ENCODE measurements at places on chromosomes 13 and 19.

DNA sequence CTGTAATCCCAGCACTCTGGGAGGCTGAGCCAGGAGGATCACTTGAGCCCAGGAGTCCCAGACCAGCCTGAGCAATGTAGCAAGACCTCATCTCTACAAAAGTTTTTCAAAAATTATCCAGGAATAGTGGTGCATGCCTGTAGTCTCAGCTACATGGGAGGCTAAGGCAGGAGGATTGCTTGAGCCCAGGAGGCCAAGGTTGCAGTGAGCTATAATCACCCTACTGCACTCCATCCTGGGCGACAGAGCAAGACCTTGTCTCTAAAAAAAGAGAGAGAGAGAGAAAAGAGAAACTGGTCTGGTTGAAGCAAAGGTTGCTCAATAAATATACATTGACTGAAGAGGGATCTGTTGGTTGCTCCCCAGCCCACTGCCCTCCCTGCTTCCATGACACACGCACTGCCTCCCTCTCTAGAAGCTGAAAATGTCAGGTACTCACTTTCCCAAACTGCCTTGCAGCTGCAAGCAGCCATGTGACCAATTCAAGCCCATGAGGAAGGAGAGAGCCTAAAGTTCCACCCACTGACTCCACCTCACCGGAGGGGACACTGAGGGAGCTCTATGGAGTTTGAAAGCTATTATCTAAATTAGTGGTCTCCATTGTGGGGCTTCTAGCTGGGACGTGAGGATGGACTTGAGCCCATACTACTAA lies 14.0 kb downstream of the CEACAM16 start:
- no peak for DNase-seq

- peak; percentile 97 for DNase-seq
Measured at GRCh38 chr19:50896591-50897190, 14.5 kb downstream of the KLK4 start.

DNA sequence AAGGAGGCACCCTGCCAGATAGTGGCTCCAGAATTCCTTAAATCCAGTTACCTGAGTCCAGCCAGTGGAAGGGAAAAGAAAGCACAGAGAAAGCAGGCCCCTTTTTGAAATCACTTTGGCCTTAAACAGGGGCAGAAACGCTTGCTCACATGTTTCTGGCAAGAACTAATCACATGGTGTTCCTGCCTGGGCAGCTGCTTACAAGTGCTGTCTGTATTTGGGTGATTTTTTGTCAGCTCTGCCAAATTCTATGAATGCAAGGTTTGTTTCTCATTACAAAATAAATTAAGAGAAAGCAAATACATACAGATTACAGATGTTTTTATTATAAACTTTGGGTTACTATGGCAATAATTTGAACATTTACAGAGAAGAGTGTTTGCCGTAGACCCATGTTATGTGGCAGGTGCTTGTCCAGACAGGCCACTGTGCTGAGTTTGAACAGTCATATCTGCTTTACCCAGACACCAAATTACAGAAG lies 1237.8 kb downstream of the SLITRK5 start:
- no peak for DNase-seq

DNA sequence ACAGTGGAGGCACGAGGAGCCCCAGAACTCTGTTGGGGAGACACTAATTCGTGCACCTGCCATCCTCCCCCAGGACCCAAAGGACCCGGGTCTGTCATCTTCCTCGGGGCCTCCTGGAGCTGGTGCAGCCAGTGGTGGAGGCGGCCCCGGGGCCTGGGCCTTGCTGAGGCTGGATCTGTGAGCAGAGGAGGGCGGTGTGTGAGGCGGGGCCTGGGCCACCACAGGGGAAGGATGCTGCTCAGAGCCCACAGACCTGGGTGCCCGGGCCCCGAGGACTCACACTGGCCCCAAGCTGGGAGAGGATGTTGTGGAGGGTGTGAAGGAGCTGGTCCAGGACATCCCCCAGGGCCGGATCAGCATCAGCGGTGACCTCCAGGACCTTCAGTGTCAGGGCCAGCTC lies 8.3 kb downstream of the IFNL3 start:
- no peak for DNase-seq

GRCh38 chr13:43146400-43146799 lies 123.0 kb downstream of the DNAJC15 start:
- no peak for DNase-seq

DNA sequence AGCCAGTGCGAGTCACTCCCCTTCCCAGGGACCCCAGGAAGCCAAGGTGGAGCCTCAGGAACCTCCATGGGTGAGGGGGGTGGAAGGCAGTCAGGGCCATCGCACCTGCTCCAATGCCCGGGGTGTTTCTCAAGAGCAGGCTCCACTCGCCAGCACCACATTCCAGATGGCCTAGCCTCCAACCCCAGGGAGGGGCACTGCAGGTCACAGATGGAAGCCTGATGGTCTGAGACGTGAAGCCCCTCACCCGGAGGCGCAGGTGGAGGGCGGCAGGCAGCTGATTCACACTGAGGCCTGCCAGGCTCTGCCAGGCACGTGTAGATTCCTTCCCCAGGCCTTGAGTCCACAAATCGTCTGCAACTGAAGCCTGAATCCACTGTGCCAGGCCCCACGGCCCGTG lies 23.0 kb upstream of the ISYNA1 start:
- DNase-seq: no peak

DNA sequence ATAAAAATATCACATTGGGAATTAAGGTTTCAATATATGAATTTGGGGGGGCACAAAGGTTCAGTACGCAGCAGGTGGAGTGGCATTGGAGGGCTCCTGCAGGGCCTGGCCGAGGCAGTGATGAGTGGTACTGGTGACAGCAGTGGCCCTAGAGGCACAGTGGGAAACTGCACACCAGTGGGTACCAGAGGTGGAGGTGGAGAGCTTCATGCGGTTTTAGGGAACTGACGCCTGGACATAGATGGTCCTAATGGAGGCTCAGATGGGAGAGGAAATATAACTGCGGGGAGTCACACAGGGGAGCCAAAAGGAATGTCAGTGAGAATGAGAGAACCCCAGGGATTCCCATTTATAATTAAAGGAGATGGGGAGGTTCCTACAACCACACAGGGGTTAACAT lies 156.2 kb downstream of the COG6 start:
- no peak for DNase-seq

- peak; percentile 58 for DNase-seq
Measured at GRCh38 chr13:111187960-111188541, 72.9 kb downstream of the ARHGEF7 start.

- no peak for DNase-seq
Measured at GRCh38 chr13:110511509-110512181, 49.9 kb downstream of the RAB20 start.

- no peak for DNase-seq
Measured at GRCh38 chr19:6866741-6867151, 20.6 kb upstream of the ADGRE1 start.

- DNase-seq: no peak
Measured at GRCh38 chr13:96898646-96899254, 95.5 kb downstream of the OXGR1 start.

DNA sequence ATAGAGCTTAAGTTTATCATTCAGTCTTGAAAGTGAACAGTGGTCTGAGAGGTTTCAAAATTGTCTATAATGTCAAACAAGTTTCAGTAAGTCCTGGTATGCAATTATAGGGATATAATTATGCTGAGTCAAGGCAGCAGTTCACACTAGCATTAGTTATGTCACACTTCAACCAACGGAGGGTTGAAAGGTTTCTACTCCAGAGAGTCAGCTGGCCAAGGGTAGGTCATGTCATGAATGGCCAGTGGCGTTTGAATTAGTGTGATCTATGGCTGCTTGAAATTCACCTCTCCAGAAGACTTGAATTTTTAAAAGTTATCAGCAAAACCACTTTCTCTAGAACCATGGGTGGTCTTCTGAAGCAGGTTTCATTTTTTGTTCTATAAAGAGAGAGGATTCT lies 108.6 kb downstream of the TNFRSF19 start:
- no peak for DNase-seq

GRCh38 chr13:46127358-46128023 lies 22.7 kb upstream of the CPB2 start:
- DNase-seq: no peak

- DNase-seq: no peak
Measured at GRCh38 chr19:58183817-58184215, 955 bp downstream of the ZNF274 start.

- DNase-seq: no peak
Measured at GRCh38 chr13:45715351-45715750, 13.2 kb downstream of the CBY2 start.

DNA sequence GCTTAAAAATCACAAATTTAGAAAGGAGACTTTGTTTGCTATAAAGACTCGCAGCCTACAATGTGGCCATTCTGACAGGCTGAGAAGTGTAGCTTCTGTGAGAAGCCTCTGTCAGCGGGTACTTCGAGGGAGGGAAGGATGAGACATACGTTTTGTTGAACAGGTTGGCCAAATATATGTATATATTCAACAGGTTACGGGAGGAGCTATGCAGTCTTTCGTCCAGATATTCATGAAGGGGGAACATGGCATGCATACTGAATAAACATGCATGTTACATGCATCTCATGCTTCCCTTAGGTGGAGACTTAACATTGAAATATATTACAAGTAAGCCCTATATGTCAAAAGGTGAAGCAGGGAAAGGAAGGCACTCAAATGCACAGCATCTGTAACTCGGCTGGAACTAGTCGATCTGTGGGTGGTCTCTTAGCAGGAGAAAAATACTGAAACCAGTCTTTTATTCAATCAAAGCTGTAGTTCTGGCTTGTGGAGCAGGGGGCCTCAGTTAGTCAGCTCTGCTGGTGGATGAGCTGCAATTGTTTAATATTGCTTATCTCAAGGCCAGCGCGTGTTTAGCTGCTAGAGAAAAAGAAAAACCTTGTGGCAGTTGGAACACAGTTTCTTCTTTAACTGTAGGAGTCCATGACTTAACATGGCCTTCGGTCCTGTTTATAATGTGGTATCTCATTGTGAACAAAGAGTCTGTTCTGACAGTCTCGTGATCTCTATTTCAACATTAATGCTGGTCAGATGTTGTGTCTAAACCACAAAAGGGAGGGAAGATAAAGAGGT lies 94.3 kb downstream of the FAM216B start:
- DNase-seq: no peak

DNA sequence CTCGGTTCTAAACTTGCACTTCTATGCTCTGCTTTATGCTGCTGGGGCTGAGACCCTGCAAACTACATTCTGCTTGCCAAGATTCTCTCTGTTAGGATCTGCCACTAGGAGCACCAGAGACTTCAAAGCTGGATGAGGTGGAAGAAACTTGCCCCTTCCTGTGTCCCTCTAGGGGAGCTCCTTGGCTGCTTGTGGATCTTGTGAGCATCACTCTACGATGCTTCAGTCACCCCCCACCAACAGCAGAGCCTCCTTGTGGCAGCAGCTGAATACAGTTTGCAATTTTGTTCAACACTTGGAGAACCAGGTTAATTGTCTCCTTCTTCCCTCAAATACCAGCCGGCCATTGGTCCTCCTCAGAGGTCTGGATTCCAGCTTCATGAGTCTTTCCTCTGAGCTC lies 310.6 kb downstream of the FGF14 start:
- no peak for DNase-seq

GRCh38 chr19:50258918-50259372 lies 55.5 kb downstream of the MYH14 start:
- DNase-seq: no peak

DNA sequence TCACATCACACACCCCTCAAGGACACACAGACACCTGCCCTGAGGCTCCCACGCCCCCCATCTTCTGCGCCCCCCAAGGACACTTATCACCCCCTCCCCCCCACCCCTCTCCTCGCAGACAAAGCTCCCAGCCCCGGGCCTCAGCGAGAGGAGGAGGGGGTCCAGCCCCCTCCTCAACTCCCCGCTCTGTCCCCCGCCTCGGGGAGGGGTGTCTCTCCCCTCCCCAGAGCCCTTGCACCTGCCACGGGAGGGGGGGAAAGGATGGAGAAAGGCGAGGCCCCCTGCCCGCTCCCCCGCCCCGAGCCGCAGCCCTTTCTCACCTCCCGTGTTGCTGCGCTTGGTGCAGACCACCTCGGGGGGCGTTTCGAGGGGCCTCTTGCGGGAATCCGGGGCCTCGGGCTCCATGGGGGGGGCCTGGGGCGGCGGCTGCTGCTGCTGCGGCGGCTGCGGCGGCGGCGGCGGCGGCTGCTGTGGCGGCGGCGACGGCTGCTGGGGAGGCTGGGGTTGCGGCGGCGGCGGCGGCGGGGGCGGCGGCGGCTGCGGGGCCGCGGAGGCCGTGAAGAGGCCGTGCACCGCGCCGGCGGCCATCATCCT lies 621 bp downstream of the NOVA2 start:
- DNase-seq: no peak

GRCh38 chr19:50557009-50557613 lies 11.1 kb downstream of the LRRC4B start:
- no peak for DNase-seq

- peak; percentile 86 for DNase-seq
Measured at GRCh38 chr19:35122687-35123551, 7.3 kb downstream of the FXYD3 start.

- no peak for DNase-seq
Measured at GRCh38 chr19:31100981-31101380, 248.3 kb downstream of the TSHZ3 start.

DNA sequence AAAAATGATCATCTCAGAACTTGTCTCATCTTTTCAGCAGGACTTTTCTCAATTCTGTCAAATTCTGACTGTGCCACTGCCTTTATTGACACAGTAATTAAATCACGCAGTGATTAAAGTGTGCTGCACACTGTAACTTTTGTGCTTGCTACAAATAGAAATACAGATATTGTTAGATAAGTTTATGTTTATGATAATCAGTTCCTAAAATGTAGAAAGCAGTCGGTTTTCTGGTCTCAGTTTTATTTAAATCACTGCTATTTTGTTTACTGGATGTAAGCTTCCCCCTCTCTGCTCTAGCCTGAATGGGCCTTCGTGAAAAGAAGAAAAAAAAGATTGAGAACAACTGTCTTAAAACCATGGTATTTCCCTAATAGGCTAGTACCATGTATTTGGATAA lies 258.8 kb upstream of the STARD13 start:
- DNase-seq: no peak

DNA sequence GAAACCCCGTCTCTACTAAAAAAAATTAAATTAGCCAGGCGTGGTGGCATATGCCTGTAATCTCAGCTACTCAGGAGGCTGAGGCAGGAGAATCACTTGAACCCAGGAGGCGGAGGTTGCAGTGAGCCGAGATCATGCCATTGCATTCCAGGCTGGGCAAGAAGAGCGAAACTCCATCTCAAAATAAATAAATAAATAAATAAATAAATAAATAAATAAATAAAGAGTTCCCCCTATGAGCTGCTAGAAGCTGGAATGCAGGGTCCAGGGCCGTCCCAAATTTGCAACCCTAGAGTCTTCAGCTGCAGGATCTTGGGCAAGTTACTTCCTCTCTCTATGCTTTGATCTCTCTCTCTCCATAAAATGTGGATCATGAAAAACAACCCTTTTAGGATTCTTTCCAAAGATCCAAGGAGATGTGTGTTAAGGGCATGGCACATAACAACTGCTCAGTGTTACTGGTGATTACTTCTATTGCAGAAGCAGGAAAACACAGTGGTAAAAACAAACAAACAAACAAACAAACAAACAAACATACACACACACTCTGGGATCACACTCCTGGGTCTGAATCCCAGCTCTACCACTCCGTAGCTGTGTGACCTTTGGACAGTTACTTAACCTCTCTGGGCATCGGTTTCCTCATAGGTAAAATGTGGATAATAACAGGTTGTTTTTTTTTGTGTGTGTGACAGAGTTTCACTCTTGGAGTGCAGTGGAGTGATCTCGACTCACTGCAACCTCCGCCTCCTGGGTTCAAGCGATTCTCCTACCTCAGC lies 78.8 kb downstream of the CACNA1A start:
- DNase-seq: no peak

GRCh38 chr13:72507416-72508199 lies 219.8 kb downstream of the MZT1 start:
- DNase-seq: no peak

Data from keratinocyte (primary cell).